ENCODE measurements at places on chromosomes 6 and 20.

GRCh38 chr20:2301164-2301622 lies 5.4 kb downstream of the TGM3 start:
- DNase-seq: peak; percentile 35
- H3K4me3 ChIP-seq: no peak overlapping the region
- H3K27me3 ChIP-seq: peaks cover 79% of the 10 kb centered on the region

- DNase-seq: no peak
Observed at GRCh38 chr6:147447835-147448611, 60.5 kb upstream of the SAMD5 start.

DNA sequence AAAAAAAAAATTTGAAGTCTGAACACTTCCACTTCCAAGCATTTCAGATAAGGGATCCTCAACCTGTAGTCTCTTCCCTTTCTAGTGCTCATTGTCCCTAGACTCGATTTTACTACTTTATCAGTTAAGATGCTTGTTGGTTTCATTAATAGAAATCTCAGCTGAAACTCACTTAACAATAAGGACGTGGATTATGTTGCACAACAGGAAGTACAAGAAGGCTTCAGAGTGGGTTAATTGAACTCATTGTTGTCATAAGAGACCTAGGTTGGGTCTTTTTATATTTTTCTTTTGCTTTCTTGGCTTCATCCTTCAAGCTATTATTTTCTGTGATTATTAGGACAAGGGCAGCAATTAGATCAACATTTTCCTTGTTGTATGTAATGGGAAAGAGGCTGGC lies 175.2 kb downstream of the CDKAL1 start:
- no peak overlapping the region for H3K4me3 ChIP-seq
- no peaks in the 10 kb centered on the region for H3K27me3 ChIP-seq
- no peak overlapping the region for H3K27ac ChIP-seq
- no peak for DNase-seq

GRCh38 chr6:88982720-88983119 lies 19.3 kb upstream of the RNGTT start:
- H3K27me3 ChIP-seq: no peaks in the 10 kb centered on the region
- no peak overlapping the region for H3K27ac ChIP-seq
- H3K36me3 ChIP-seq: no peaks in the 10 kb centered on the region
